ENCODE measurements at places on chromosomes 11 and 22.
A peak's percentile ranks its signal among the peaks of the same experiment; 100 is the strongest.

- no peak for DNase-seq
Observed at GRCh38 chr11:119317592-119318239, 786 bp upstream of the MCAM start.

- DNase-seq, result no peak
Observed at GRCh38 chr11:117930668-117931330, 1.6 kb upstream of the TMPRSS13 start.

- no peak for DNase-seq
Observed at GRCh38 chr22:33247758-33248157, 189.6 kb upstream of the SYN3 start.

- no peak for DNase-seq
Observed at GRCh38 chr11:40732132-40732531, 727.3 kb downstream of the LRRC4C start.

- no peak for DNase-seq
Observed at GRCh38 chr11:103586756-103587155, 449.7 kb upstream of the DDI1 start.

- no peak for DNase-seq
Observed at GRCh38 chr22:47547239-47547661, 784.8 kb downstream of the TBC1D22A start.

GRCh38 chr11:117828611-117829368 is 4.2 kb upstream of the FXYD2 start:
- peak; percentile 90 for DNase-seq

- DNase-seq, result no peak
Observed at GRCh38 chr22:22026157-22026831, 43.7 kb upstream of the TOP3B start.

DNA sequence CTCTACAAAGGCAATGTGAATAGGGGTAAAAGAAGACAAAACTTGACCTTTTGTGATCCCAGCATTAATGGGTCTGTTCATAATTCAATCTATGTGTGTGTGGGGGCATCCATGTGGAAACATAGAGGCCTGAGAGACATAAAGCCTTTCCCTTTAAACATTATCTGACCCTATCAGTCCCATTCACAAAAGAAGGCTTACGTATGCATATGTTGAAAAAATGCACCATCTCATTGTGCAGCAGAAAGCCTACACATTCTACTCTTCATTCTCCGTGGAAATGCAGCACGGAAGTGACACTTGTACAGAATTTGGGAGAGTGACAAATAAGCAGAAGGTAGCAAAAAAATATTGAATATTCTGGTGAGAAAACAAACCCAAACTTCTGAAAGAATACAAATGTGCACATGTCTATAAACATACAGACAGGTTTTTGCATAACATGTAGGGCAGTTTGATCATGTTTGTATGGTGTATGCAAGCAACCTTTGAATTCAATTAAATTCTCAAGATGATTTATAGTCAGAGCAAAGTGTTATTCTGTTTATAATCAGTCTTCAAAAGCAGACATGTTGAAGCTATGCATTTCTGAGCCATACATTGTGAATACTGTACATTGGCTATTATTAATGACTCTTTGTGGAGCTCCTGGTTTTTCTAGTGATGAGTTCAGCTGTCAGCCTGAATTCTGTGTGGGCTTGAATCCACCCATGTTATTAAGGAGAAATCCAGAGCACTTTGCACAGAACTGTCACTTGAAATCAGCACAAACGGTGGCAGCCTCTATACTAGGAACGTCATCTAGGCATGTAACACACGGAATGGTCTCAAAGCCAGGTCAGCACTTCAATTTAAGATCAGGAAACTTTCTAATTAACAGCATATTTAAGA is 236.8 kb downstream of the DCDC1 start:
- no peak for DNase-seq

- DNase-seq, result no peak
Observed at GRCh38 chr22:38352436-38352835, 35.2 kb upstream of the CSNK1E start.

- no peak for DNase-seq
Observed at GRCh38 chr11:117771197-117771596, 25.8 kb downstream of the DSCAML1 start.

- DNase-seq, result no peak
Observed at GRCh38 chr22:44312766-44313165, at the start of gene SHISAL1. TSS of gene SHISAL1 (minus strand) at chr22:44312951. CDS start at chr22:44300945, 12,006 bp downstream.

- DNase-seq, result no peak
Observed at GRCh38 chr11:36011574-36011973, 67.7 kb downstream of the LDLRAD3 start.

DNA sequence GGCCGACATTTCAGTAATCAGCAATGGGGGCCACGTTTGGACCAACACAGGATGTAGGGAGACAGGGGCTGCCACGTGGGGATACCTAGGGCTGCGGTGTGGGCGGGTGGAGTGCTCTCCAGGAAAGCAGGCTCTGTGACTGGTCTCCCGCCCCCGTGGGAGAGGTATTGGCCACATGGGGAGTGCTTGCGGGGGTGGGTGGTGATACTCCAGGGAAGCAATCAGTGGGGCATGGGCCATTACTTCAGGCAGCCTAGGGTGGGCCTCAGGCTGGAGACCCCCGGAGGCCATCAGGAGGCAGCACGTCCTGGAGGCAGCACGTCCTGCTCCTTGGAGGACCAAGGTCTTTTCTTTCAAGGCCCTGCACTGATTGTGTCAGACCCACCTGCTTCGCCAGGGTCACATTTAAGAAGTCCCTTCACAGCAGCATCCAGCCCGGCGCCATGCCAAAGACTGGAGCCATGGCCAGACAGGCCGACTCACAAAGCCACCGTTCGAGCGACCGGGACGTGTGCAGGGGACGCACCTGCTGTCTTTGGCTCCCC is 3.0 kb upstream of the MUC2 start:
- no peak for DNase-seq

DNA sequence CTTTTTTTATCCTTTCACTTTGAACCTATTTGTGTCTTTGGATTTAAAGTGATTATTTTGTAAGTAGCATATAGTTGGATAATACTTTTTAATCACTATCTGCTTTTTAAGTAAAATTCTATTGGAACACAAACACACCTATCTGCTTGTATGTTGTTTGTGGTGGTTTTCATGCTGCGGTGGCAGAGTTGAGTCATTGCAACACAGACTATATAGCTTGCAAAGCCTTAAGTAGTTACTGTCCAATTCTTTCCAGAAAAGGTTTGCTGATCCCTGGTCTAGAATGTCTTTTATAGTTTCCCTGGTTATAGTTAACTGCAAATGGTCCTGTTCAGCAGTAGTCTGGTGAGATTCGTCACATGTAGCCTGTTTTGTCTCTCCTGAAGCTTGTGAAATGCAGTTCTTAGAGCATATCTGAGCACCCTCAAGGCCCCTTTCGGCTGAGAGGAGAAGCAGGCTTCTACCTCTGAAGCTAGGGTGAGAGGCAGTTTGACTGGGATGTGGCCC is 21.5 kb downstream of the SHANK3 start:
- no peak for DNase-seq

- no peak for DNase-seq
Observed at GRCh38 chr11:125890447-125891100, 3.1 kb downstream of the HYLS1 start.

DNA sequence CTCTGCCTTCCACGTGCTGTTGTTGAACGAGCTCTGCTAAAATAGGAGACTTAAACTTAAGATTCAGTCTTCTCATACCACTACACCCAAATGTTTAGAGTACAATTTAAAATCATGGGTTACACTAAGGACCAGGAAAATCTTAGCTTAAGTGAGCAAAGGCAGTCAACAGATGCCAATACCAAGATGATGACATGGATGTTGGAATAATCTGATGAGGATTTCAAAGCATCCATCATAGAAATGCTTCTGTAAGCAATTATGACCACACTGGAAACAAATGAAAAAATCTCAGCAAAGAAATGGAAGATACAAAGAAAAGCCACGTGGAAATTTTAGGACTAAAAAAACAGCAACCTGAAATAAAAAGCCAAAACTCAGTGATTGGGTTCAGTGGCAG is 109.8 kb downstream of the ATXN10 start:
- DNase-seq, result no peak

- DNase-seq, result no peak
Observed at GRCh38 chr22:45998638-45999378, 21.8 kb upstream of the WNT7B start.

DNA sequence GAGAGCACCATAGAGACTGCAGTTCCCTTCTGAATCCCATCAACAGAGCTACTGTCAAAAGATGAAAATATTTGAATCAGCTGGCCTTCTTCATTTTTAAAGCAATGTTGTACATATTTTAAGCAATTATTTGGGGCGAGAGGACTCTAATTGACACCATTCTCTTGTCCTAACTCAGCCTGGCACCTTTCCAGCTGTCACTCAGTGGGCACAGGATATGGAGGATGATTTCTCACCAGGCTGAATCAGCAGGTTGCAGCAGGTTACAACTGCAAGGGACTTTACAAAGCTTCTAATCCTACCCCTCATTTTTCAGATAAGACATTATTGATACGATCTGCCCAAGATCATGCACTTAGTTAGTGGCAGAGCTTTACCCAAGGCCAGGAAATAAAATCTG is 11.9 kb upstream of the WT1 start:
- no peak for DNase-seq

GRCh38 chr22:27720860-27721259 is 80.7 kb downstream of the MN1 start:
- DNase-seq, result no peak

GRCh38 chr11:105192115-105192514 is 52.5 kb upstream of the CARD18 start:
- DNase-seq, result no peak

GRCh38 chr11:83241291-83241946 is 44.7 kb downstream of the CCDC90B start:
- no peak for DNase-seq

GRCh38 chr11:75174781-75175370 is 24.0 kb downstream of the SLCO2B1 start:
- no peak for DNase-seq

DNA sequence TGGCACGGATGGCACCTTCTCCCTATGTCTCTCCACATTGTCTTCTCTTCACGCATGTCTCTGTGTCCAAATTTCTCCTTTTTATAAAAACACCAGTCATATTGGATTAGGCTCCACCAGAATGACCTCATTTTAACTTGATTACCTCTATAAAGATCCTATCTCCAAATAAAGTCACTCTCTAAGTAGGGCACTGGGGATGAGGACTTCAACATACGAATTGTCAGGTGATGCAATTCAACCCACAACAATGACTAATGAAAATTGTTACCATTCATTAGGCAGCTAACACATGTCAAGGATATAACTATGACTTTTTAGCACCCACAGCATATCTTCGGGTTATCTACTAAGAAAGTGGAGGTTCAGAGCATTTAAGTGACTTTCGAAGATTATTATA is 55.5 kb upstream of the USP47 start:
- DNase-seq, result no peak

- no peak for DNase-seq
Observed at GRCh38 chr11:3224401-3225057, 5.9 kb upstream of the MRGPRG start.

DNA sequence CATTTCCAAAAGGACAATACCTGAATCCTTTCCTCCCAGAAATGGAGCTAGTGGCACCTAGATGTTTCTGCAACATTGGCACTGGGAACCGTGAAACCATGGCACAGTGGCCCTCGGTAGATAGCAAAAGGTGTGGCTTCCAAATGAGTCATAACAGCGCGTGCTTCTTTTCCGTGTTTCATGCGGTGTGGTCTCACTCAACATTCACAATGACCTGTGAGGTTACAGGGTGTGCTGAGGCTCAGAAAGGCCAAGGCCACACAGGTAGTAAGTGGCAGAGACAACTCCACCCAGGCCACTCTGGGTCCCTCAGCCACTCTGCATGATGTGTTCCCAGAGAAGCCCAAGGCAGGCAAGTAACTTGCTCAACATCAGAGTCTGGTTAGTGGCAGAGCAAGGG is 67.4 kb downstream of the TP53I11 start:
- no peak for DNase-seq

DNA sequence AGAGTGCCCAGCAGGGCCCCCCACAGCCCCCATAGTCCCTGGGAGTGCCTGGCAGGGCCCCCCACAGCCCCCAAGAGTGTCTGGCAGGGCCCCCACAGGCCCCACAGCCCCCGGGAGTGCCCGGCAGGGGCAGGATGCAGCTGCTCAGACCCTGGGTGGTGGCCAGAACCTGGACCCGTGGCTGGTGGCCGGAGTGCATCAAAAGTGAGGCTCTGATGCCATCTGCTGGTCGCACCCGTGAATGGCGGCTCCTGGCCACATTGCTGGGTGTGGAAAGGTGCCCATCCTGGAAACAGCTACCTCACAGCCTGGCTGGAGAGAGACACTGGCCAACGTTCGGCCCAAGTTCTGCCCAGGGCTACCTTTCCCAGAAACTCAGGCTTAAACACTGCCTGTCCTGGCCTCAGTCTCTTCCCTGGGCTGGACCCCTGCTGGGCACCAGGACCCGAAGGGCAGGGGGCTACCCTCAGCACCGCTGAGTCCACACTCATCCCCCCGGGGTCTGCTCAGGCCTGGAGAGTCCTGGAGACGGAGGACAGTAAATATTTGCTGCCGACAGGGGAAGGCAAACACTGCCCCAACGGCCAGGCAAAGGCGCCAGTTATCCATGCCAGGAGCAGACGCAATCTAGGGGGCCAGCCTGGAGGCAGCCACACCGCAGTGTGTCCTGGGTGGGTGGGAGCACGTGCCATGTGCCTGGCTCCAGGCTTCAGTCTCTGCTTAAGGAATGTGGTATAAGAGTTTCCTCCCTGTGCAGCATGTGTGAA is 4.4 kb downstream of the INS start:
- no peak for DNase-seq

- DNase-seq, result no peak
Observed at GRCh38 chr11:70912226-70912840, 340.0 kb downstream of the SHANK2 start.

DNA sequence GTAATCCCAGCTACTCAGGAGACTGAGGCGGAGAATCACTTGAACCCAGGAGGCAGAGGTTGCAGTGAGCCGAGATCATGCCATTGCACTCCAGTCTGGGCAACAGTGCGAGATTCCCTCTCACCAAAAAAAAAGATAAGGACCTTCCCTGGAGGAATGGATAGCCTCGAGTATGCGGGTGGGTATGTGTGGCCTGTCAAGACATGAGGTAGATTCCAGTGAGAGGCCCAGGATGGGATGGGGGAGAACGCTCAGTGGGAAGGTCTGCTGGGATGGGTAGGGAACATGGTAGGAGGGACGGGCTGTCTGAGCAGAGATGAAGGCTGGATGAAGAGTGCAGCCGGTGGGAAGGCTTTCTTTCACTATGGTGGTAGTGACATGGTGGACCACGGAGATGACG is 39.0 kb upstream of the YWHAH start:
- no peak for DNase-seq

DNA sequence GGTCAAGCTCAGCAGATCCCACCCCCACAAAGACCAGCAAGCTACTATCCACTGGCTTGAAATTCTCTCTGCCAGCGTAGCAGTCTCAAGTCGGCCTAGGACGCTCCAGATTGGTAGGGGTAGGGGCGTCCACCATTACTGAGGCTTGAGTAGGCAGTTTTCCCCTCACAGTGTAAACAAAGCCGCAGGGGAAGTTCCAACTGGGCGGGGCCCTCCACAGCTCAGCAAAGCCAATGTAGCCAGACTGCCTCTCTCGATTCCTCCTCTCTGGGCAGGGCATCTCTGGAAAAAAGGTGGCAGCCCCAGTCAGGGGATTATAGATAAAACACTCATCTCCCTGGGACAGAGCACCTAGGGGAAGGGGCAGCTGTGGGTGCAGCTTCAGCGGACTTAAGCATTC is 1064.9 kb upstream of the TENM4 start:
- DNase-seq, result no peak
